ENCODE measurements at places on chromosomes 7 and 10.

GRCh38 chr10:49115015-49115795 is at the start of gene VSTM4:
VSTM4 (minus strand) TSS chr10:49115522; CDS start chr10:49115485, 37 bp downstream.
- no peak for DNase-seq

DNA sequence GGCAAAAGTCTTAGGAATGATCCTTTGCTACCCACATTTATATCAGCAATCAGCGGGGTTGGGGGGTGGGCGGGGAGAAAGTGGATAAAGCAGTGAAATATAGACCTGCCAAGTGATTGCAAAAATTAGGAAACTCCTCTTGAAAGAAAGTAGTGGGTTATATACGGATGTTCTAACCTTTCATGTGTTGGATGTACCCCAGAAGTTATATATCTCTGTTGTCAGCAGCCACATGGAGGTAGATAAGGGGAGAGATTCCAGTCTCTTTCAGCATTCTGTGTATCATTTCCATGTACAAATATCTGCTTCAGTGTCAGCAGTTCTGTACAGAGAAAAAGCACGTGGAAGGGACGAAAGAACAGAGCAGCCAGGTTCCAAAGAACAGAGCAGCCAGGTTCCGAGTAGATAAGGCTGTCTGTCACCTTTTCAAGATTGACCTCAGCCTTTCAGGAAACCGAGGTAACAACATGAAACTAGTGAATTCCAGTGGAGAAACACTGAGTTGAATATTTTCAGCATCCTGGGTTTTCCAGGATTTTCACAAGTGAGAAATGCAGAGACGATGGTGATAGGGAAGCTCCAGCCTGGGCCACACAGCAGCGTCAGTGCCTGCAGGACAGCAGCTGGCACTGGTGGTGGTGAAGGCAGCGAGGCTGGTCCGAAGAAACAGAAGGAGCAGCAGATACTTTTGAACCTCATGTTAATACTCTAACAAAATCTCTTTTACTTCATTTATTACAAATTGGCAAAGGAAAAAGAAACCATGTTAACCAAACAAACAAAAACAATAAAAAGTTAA is 212.3 kb downstream of the C7orf25 start:
- DNase-seq = no peak

DNA sequence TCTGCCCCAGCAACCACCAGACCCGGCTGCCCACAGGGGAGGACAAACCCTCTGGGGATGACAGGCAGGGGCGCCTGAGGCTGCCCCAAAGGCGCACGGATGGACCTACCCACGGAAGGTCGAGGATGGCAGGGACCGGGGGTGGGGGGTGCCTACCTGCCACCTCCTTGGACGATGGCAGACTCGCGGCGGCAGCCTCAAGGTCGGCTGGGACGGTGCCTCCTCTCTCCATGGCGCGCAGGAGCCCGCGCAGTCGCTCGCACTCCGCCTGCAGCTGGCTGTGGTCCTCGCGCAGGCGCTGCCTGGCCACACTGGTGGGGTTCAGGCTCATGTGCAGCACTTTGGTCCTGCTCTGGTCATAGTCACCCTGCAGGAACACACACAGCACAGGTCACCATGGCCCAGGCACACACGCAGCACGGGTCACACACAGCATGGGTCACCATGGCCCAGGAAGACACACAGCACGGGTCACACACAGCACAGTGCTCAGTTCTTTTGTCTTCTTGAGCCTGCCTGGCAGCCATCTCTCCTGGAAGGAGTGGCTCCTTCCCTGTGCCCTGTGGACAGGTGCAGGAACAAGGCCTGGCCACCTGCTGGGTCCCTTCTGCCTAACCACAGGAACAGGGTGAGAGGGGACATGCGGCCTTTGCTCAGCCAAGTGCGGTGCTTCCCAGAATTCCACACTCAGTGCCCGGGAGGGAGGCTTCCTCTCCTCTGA is 266.6 kb downstream of the ELFN1 start:
- DNase-seq = no peak

DNA sequence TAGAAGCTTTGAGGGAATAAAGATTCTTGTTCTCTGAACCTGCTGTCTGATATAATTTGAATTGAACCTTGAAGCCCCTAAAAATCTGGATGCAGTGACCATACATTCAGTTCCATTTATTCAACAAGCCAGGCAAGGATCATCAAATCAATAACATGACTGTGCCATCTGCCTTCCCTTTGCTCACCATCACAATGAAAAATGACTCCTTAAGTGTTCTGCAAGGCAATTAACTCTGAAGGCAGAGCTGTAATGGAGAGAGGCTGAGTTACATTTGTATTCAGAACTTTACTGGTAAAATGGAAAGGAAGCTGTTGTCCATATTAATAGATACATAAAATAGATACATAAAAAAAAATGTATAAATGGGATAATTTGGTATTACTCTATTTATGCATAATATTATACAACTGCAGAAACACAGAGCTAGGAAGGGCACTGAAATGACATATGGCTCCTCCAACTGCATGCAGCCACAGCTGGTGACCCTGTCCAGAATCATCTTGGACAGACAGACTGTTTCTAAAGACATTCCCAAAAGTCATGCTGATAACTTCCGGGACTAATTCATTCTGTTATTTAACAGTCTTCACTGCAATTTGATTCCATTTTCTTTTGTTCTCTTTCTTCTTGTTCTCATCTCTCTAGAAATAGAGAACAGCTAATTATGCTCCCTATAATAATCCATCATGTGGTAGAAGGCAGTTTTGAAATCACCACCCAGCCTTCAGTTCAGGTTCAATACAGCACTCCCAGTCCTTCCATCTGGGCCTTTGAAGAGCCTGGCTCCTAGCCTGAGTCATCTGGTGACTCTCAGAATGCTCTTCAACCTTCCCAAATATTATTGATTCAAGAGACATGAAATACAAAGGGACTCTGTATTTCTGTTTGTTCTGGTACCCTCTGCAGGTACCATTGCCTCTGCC is 412.6 kb downstream of the GFRA1 start:
- no peak for DNase-seq

DNA sequence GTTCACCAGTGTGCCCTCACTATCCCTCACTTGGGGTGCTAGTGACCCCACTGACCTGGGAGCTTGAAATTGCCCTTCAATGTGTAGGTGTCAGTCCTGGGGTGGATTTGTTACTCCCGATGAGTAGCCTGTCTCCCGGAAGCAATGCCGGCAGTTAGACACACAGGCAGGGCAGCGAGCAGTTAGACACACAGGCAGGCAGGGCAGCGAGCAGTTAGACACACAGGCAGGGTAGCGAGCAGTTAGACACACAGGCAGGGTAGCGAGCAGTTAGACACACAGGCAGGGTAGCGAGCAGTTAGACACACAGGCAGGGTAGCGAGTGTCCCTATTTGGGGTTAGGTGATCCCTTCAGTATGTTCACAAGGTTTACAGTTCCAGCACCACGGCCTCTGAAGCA is 44.0 kb downstream of the VWA2 start:
- no peak for DNase-seq

DNA sequence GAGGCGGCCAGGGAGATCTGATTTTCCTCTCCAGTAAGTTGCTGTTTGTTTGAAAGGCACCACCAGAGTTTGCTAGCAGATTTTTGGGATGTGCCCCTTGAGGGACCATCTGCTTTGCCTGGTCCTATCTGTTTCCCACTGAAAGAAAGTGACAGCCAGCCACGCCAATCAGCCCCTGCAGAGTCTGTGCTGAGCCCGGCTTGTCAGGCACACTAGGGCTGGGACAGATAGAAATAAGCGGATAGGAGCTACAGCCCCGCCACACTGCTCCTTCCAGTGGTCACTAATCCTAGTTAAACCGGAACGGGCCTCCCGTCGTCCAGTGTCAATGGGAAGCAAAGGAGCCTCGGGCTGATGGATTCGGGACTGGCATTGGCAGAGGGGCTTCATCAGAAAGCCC is 161.9 kb upstream of the PRR15 start:
- no peak for DNase-seq

DNA sequence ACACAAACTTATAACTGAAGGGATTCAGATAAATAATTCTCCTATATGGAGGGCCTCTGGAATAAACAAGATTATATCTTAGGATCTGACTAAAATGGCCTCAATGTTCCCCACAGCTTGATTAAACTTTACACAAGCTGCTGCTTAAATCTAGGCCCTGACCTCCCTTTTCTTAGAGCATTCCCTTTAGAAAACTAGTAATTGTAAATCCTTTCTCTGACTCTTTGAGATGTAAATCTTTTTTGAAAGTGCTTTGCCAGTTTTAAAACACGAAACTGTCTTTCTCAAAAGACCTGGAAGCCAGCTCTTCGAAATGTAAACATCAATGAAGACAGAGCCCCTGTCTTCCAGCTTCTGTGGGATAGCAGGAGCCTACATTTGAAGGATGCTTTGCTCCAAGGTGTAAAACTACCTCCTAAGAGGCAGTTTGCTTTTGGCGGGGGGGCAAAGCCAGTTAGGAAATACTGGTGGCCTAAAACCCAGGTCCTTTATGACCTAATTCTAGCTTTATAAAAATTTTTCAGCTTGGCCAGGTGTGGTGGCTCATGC is 758.7 kb downstream of the CNTNAP2 start:
- no peak for DNase-seq

DNA sequence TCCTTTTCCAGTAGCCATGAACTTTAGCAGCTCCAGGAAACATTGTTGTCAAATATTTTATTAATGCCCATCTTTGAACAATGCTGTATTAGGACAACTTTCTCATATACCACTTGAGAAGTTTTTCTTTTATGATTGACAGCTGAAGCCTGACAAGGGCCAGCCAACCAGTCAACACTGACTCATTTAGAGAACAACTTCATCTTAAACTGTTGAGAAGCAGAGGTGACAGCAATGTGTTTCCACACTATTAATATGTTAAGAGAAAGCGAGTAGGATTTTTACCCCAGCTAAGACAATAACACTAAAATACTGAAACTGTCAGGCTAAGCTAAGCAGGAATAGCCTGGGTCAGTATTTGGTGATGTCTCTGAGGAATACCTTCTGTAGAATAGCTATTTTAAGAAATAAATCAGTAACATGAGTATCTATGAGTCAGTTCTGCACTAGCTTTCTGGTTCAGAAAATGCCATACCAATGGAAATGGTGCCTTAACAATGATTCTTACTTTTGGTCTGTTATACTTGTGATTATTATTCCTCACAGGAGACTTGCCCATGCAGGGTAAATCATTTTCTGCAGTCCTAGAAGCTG is 168.8 kb upstream of the POT1 start:
- DNase-seq = no peak

GRCh38 chr10:99329304-99329553 is at the start of gene CNNM1:
CNNM1 (plus strand) TSS chr10:99329356; CDS start chr10:99329388, 32 bp downstream.
- no peak for DNase-seq
